ENCODE measurements at places on chromosomes 5 and 9. TPM values are rescaled to one million over a fixed set of nuclear protein-coding genes. Genes with fewer than 3 reads are reported as not detected.

DNA sequence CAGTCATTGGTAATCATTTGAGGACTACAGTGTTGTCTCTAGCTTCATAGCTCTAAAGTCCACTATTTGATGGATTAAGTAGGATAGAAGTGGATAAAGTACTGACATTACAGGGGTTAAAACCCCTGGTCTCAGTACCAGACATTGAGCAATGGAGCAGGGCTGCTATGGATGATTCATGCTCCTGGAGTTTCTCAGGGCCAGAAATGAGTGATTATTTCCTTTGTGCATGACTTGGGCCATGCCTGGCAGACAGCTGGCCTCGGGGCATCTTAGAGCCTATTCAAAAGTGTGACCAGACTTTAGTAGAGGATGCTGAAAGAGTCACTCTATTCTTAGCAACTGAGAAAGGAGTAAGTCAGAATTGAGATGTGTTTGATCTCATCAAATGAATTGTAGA, 350.7 kb upstream of the TLE4 start:
- DNase-seq, result no peak

- DNase-seq, result no peak
Measured at GRCh38 chr5:91499943-91500531, 116.9 kb upstream of the ARRDC3 start.

- DNase-seq, result peak; percentile 59
Measured at GRCh38 chr5:1104327-1105006, 7.4 kb downstream of the SLC12A7 start.

CSF1R gene
- 0.52 TPM for total RNA-seq
